ENCODE measurements at places on chromosomes 11 and 22. TPM values are rescaled to one million over a fixed set of nuclear protein-coding genes. Genes with fewer than 3 reads are reported as not detected.
A peak's percentile ranks its signal among the peaks of the same experiment; 100 is the strongest.

ARCN1 gene
- 64.7 TPM for polyA plus RNA-seq

GRCh38 chr11:125053167-125053566 lies 9.9 kb upstream of the SLC37A2 start:
- no peaks in the 10 kb centered on the region for H3K36me3 ChIP-seq
- H3K4me1 ChIP-seq = no peaks in the 10 kb centered on the region
- no peak overlapping the region for H3K4me3 ChIP-seq
- no peaks in the 10 kb centered on the region for H3K27me3 ChIP-seq
- no peak for DNase-seq

- no peaks in the 10 kb centered on the region for H3K27me3 ChIP-seq
- peaks cover 7% of the 10 kb centered on the region for H3K4me1 ChIP-seq
- no peak overlapping the region for H3K27ac ChIP-seq
- peak overlapping the region; percentile 32 for H3K4me3 ChIP-seq
- DNase-seq = no peak
- no peaks in the 10 kb centered on the region for H3K36me3 ChIP-seq
Measured at GRCh38 chr11:123069908-123070821, 8.2 kb upstream of the HSPA8 start.

- H3K4me1 ChIP-seq = no peaks in the 10 kb centered on the region
- no peak overlapping the region for H3K4me3 ChIP-seq
- no peak for DNase-seq
Measured at GRCh38 chr11:101974255-101974654, 57.9 kb upstream of the ANGPTL5 start.

GRCh38 chr22:37187891-37188761 lies at the start of gene C1QTNF6:
Gene C1QTNF6, minus strand, starts transcription at chr22:37188247. Its CDS starts 34 bp downstream, at chr22:37188213.
- H3K27ac ChIP-seq = peak within 1 kb of the TSS; percentile 97
- no peaks in the 10 kb centered on the region for H3K27me3 ChIP-seq
- H3K36me3 ChIP-seq = no peaks in the 10 kb centered on the region
- peaks cover 18% of the 10 kb centered on the region for H3K4me1 ChIP-seq
- H3K4me3 ChIP-seq = peak within 1 kb of the TSS; percentile 53
- peak; percentile 93 for DNase-seq

GRCh38 chr22:41052661-41053490 lies 39.5 kb upstream of the EP300 start:
- no peak overlapping the region for H3K4me3 ChIP-seq
- no peaks in the 10 kb centered on the region for H3K27me3 ChIP-seq
- H3K36me3 ChIP-seq = no peaks in the 10 kb centered on the region
- no peak for DNase-seq

OTOG gene
- polyA plus RNA-seq = not detected

- H3K4me3 ChIP-seq = no peak overlapping the region
- DNase-seq = no peak
- no peaks in the 10 kb centered on the region for H3K4me1 ChIP-seq
Measured at GRCh38 chr11:116948391-116948790, 111.0 kb upstream of the APOA1 start.

DNA sequence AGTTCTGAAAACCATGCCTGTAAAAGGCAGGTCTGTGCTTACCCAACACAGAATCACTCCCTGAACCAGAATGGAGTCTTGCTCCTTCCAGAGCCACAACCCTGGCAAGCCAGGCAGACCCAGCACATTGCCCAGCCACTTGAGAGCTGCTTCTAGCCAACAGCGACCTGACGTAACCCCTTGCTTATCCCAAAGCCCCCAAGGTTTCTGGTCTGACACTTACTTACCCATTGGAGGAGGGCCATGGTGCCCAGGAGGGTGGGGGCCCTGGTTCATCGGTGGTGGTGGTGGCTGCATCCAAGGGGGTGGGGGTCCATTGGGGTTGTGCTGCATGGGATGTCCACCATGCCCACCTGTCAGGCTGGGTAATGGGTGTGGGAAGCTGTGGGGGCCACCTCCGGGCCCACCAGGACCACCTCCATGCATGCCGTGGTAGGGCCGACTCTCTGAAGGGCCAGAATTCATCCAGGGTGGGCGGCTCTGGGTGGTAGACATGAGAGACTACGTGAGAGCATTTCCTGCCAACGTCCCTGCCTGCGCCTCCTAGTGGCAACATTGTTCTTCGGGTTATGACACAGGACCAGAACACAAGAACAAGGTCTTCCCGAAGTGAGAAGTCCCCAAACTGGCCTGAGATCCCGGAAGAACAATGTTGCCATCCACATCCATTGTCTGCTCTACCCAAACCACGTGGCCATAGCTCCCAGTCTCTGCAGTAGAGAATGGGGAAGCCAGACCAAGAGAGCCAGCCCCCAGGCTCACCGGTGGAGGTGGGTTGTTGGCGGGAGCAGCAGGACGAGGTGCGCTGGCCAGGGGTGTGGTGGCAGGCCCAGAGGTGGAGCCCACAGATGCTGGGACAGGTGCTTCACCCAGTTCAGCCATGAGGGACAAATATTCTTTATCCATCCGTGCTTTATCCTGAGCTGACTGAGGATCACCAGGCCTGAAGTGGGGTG lies 7.8 kb upstream of the PYGM start:
- peaks cover 35% of the 10 kb centered on the region for H3K4me1 ChIP-seq
- no peak overlapping the region for H3K4me3 ChIP-seq
- H3K27ac ChIP-seq = peak overlapping the region; percentile 8
- H3K36me3 ChIP-seq = peaks cover 69% of the 10 kb centered on the region
